ENCODE measurements at places on chromosomes 2 and 18.

GRCh38 chr2:5898667-5899066, 206.5 kb downstream of the SOX11 start:
- DNase-seq, result no peak

GRCh38 chr2:20150806-20151571, 73.9 kb downstream of the SDC1 start:
- no peak for DNase-seq

- DNase-seq, result no peak
These were observed 12.3 kb downstream of the TOGARAM2 start for GRCh38 chr2:28993206-28993960.

GRCh38 chr2:2188941-2189340, 142.1 kb downstream of the MYT1L start:
- peak; percentile 70 for DNase-seq

- DNase-seq, result no peak
These were observed 10.3 kb downstream of the EDAR start for GRCh38 chr2:108978709-108979111.

DNA sequence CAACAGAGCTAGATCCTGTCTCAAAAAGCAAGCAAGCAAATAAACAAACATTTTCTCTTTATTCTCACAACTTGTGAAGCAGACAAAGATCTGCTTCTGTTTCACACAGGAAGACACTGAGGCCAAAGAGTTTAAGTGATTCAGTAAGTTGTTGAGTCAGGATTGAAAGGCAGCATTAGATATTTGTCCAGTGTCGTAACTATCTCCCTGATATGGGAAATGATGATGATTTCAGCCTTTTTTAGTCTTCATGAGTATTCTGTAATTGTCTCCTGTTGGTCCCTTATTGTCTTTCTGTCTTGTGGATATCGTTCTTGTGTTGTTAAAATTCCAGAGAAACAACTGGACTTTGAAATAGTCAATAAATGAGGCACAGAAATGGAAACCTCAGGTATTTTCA, 59.6 kb downstream of the GATA6 start:
- no peak for DNase-seq

DNA sequence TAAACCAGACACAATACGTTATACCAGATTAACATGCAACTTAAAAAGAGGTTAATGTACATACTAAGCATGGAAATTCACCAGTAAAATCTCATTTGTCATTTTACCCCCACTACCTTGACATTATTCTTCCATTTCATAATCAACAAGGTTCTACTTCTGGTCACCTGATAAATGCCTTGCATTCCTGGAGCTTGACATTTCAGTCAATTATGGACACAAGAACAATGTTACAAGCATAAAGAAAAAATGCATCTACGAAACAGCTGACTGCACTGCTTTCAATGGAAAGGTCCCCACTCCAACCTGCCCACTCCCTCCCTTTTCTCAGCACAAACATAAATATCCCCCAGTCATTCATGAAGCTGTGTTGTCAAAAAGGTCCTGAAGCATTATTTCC, 31.4 kb downstream of the ARL5A start:
- DNase-seq, result no peak

DNA sequence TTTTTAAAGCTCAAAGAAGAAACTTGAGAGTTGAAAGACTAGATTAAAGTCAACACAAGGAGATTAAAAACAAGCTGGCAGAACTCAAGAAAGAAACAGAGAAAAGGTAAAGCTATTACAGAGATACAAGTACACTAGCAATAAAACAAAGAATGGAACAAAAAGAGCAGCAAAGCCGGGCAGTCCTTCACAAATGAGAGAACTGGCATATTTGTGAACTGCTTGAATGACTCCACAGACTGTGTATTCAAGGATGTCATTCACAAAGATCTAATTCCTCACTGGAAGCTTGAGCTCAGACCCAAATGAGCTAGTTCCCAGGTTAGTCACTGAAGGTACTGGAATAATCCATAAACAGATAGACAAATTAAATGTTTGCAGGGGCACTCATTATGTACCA, 318.0 kb downstream of the MYCN start:
- no peak for DNase-seq

GRCh38 chr2:135843671-135844070, 6.7 kb upstream of the LCT start:
- no peak for DNase-seq

DNA sequence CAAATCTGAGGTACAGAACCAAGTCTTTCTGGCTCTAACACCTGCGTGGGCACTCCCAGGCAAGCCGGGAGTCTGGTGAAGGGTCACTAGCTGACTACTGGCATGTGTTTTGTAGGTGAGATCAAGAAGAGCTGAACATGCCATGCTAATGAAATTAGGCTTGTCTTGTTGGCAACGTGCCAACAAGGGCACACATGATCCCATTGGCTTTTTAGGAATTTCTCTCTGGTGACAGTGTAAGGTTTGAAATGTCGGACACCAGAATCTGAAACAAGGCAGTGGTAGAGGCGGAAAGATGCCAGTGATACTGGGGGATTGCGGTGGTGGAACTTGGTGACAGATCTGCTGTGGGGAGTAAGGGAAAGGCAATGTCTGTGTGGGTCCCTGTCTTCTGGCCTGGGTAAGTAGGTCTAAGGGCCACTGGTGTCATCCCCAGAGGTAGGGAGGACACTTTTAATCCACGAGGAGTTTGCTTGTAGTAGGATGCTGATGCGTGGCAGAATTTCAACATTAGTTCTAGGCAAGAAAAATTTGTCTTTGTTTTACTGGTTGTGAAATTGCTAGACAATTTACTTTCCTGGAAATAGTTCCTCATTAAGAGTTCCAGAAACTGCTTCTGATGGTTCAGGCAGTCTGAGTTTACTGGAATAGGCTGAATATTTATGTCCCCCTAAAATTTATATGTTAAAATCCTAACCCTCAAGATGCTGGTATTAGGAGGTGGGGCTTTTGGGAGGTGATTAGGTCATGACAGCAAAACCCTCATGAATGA, 52.6 kb upstream of the ACMSD start:
- no peak for DNase-seq

DNA sequence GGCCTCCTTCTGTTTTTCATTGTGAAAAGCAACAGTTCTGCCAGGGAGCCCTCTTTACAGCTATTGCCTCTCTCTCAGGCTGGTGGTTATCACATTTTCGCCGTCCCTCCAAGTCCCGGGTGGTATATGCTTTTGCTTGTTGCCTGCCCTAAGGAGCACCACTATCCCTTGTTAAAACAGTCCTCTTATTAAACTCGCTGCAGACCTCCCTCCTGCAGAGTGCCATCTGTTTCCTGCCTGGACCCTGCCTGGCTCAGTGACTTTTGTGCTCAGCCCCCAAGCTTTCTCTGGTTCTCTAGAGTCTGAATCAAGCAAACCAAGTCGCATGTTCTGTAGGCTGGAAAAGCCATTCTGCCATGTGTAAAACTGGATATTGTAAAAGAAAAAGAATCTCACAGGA, 72.1 kb upstream of the FHL2 start:
- DNase-seq, result peak; percentile 33

DNA sequence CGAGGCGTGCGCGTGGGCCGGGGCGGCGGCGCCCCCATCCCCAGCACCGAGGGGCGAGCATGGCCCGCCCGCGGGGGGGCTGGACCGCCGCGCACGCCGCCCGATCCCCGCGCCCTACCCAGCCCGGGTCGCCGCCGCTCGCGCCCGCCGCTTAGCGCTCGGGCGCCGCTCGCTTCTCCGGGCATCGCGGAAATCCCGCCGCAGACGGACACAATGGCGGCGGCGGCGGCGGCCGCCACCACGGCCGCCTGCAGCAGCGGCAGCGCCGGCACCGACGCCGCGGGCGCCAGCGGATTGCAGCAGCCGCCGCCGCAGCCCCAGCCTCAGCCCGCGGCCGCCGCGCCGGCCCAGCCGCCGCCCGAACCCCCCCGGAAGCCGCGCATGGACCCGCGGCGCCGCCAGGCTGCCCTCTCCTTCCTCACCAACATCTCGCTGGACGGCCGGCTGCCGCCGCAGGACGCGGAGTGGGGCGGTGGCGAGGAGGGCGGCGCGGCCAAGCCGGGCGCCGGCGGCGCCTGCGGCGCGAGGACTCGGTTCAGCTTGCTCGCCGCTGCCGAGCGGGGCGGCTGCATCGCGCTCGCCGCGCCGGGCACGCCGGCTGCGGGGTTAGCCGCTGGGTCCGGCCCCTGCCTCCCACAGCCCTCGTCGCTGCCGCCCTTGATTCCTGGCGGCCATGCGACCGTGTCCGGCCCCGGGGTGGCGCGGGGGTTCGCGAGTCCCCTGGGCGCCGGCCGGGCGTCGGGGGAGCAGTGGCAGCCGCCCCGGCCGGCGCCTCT, 453 bp downstream of the CABLES1 start:
- DNase-seq, result no peak

DNA sequence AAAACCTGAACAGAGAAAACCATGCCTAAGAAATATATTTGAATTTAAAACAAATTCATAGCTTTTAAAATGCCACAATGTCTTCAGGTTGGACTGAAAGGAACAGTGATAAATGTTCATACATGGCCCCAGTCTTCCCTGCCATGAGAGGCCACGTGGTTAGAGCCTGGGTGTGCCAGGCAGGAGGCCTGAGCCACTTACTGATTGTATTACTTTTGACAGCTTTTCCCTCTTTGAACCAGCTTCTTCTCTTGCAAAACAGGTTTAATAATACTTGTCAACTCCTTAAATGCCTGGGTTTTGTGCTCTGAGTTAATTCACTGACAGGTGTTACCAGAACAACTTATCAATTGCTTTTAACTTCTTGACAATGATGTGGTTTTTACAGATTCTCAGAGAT, 27.0 kb downstream of the RBKS start:
- no peak for DNase-seq

Data from NCI-H446 (cell line).